IPS-NIHi11 (cell line): ENCODE measurements at places on chromosomes 13 and 19.

DNA sequence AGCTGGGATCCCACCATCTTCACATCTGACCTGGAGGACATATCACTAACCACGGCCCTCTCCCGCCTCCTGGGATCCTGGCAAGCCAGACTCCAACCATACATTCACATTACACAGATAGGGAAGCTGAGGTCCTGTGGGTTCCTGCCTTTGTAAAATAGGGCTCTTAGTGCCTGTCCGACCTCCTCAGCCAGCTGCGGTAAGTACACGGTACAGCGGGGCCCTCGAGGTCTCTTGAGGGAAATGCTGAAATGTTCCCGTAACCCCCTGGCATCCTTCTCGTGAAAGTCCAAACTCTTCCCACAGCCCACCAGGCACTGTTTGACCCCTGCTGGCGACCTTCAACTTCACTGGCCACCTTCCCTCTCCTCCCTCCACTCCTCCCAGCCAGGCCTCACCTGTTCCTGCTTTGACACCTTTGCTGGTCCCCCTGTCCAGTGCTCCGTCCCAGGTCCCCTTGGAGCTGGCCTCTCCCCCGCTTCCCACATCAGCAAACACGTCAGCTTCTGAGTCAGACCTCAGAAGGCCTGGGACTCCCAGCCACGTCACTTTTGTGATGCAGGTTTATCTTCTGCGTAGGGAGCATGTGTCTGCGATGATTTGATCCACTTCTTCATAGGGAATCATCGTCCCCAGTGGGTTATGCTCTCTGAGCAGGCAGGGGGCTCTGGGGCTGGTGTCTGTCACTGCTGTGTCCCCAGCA is 8.8 kb upstream of the GNG7 start:
- DNase-seq, result no peak

DNA sequence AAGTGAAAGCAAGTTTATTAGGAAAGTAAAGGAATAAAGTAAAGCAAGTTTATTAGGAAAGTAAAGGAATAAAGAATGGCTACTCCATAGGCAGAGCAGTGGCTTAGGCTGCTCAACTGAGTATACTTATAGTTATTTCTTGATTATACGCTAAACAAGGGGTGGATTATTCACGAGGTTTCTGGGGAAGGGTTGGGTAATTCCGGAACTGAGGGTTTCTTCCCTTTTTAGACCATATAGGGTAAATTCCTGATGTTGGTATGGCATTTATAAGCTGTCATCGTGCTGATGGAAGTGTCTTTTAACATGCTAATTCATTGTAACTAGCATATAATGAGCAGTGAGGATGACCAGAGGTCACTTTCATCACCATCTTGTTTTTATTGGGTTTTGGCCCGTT is 194.3 kb downstream of the DLEU7 start:
- DNase-seq, result no peak

- DNase-seq, result peak; percentile 28
These were observed 1297.0 kb upstream of the ATXN8OS start for GRCh38 chr13:68810660-68811059.

GRCh38 chr19:661427-662196 is 1.4 kb downstream of the RNF126 start:
- DNase-seq, result no peak

GRCh38 chr19:50322931-50323781 is 6.0 kb downstream of the KCNC3 start:
- no peak for DNase-seq

GRCh38 chr13:23794267-23795161 is 94.7 kb downstream of the MIPEP start:
- DNase-seq, result no peak

DNA sequence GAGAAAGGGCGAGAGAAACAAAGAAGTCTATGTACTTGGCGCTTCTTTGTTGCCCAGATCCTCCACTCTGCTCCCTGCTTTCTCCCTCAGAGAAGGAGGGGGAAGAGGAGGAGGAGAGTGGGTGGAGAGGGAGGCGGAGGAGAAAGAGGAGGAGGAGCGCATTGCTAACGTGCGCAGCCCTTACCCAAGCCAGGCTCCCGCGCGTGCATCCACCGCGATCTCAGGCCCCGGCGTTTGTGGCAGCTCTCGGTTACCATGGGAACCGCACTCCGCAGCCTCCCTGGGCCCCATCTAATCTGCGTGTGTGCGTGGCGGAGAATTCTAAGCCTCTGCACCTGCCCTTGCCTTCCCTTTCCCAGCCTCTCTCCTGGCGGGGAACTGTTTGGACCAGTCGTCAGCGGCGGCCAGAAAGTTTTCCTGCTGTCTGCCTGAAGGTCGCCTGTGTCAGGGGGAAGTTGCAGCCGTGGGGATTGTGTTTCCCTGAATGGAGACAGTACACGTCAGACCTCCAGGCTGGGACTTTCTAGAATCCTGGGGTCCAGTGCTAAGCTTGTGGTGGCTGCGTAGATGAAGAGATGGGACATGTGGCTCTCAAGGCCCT is at the start of gene ERICH6B:
TSS of gene ERICH6B (minus strand) at position 239 of the 601 bp plus-strand sequence. CDS start 18,734 bp downstream, outside the sequence.
- DNase-seq, result peak; percentile 82

DNA sequence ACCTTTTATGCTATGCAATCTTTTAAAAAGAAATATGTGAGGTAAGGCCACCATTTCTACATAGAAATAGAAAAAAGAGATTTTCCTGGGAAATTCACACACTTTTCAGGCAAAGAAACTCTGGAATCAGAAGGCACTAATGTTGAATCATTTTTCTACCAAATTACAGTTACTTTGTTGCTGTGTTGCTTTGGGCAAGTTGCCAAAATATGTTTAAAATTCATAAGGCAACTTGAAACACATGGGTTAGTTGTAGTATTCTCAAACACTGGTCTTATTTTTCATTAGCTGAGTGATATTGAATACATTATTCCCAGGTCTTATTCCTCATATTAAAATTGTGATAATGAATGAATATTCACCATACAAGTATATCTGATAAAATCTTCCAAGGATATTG is 195.0 kb upstream of the SLITRK1 start:
- no peak for DNase-seq

GRCh38 chr19:4366666-4367335 is 23.4 kb downstream of the MPND start:
- no peak for DNase-seq

GRCh38 chr19:42433503-42434260 is 6.5 kb upstream of the LIPE start:
- peak; percentile 70 for DNase-seq

GRCh38 chr13:82791035-82791434 is 1091.2 kb downstream of the SLITRK1 start:
- DNase-seq, result no peak

DNA sequence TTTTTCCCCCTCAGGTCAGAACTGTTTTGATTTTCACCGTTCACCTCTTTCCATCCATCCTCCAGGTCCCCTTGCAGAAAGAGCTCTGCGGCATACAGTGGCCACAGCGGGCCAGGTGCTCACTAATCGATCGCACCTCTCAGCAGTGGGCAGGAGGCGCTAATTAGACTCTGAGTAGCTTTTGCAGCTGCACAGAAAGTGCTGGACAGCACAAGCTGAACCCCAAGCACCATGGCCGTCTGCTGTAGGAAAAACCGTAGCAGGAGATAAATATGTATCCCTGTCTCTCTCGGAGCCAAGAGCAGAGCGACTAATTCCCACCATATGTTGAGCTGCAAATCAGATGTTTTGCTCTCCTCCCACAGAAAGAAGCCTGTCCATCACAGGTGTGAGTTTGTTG is 54.4 kb downstream of the PEX11G start:
- no peak for DNase-seq

DNA sequence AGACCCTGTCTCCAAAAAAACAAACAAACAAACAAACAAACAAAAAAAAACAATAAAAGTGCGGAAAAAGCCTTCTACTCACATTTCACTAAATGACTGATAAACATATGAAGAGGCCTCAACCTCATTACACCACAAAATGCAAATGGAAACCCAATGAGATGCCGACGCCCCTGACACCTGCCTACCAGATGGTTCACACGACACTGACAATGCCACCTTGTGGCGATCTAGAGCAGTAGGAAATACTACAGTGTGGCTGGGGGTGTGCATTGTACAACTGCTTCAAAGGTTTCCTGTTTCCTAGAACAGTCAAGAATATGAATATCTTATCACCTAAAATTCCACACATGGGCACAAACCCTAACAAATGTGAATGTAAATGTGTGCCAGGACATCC is 14.0 kb downstream of the SCGB2B2 start:
- peak; percentile 35 for DNase-seq

DNA sequence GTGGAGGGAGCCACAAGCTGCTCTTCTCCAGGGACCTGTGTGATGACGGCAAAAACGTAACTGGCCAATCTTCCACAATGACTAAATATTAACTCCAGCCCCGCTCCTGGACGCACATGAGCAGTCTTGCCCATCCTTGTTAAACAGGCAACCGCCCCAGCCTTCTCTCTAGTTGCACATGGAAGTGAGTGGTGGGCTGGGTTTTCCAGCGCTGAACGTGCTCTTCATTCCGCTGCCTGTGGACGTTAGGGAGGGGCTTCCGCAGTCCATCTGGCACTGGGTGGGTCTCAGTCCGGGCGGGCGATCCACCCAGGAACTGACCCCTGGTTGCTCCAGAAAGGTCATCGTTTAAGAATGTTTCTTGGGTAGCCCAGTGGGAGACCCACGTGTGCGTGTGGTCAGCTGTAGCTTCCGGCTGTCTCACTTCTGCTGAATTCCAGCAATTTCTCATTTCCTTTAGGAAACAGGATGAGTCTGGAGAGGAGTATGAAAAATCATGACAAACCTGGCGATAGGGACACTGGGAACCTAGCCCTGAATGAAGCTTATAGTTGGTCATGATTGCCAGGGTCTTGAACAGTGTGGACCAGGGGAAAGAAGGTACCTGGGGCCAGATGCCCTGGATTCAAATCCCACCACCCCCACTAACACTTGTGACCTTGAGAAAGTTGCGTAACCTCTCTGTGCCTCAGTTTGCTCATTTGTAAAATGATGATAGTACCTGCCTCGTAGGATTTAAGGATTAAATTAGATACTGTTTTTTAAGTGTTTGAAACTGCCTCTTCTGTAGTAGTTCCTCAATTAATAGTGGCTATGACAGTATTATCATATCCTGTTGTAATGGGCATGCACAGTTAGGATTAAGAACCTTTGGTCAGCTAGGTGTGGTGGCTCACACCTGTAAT is 92.6 kb downstream of the SIPA1L3 start:
- no peak for DNase-seq

GRCh38 chr13:99383946-99384345 is 76.7 kb upstream of the GPR183 start:
- DNase-seq, result no peak

DNA sequence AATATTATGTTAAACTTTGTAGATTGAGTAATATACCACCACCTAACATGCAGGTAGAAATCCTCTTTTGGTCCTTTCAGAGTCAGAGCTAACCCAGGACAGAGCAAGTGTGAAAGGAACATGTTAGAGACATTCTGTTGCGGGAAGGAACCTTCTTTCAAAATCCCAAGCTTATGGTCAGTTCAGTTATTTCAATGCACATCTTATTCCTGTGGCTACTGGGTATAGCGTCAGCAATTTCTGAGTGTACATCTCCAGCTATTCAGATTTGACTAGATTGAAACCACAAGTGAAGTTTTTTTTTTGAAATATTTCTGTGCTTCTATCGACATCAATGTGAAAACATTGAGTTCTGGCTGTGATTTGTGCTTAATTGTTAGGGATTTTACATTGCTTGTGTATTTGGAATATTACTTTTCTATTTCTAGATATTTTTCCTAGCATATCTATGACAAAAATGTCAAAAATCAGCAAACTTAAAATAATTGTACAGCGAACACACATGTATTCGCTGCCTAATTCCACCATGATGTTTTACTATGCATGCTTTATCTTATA is 165.3 kb downstream of the LMO7 start:
- DNase-seq, result no peak

- DNase-seq, result peak; percentile 35
These were observed 27.0 kb upstream of the CEACAM1 start for GRCh38 chr19:42555317-42555716.

DNA sequence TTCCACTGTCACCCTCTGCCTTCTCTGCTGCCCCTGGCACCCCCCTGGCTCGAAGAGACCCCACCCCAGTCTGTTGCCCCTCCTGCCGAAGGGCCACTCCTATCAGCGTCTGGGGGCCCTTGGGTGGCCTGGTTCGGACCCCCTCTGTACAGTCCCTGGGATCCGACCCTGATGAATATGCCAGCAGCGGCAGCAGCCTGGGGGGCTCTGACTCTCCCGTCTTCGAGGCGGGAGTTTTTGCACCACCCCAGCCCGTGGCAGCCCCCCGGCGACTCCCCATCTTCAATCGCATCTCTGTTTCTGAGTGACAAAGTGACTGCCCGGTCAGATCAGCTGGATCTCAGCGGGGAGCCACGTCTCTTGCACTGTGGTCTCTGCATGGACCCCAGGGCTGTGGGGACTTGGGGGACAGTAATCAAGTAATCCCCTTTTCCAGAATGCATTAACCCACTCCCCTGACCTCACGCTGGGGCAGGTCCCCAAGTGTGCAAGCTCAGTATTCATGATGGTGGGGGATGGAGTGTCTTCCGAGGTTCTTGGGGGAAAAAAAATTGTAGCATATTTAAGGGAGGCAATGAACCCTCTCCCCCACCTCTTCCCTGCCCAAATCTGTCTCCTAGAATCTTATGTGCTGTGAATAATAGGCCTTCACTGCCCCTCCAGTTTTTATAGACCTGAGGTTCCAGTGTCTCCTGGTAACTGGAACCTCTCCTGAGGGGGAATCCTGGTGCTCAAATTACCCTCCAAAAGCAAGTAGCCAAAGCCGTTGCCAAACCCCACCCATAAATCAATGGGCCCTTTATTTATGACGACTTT is 2.0 kb downstream of the ZFP36 start:
- DNase-seq, result no peak

GRCh38 chr19:47110521-47111005 is 3.0 kb downstream of the ZC3H4 start:
- no peak for DNase-seq

DNA sequence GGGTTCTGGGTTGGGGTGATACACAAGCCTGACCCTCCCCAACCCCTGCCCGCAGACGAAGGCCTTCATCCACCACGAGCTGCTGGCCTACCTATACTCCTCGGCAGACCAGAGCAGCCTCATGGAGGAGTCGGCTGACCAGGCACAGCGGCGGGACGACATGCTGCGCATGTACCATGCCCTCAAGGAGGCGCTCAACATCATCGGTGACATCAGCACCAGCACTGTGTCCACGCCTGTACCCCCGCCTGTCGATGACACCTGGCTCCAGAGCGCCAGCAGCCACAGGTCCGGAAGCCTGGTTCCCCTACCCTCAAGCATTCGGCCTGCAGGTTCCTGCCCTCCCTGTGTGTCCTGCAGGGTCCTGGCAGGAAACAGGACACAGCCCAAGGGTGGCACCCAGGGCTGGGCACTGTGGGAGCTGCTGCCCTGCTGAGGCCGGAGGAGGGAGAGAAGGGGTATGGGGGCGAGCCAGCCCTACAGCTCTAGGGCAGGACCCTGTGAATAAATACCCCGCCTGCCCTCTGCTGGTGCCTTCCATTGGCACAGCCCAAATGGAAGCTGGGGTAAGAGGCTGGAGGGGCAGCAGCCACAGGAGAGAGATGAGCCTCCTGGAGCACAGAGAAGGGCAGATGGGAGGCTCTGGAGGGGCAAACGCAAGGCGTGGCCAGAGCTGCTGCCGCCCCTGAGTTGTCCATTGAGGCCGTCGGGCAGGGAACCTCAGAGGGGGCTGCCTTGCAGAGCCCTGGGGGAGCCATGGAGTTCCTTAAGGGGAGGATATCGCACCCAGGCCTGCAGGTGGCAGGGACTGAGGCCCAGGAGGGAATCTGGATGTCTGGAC is 6.8 kb downstream of the TMED1 start:
- DNase-seq, result no peak

GRCh38 chr13:26378116-26378515 is 124.2 kb downstream of the CDK8 start:
- DNase-seq, result no peak
